ENCODE measurements at places on chromosomes 1 and 21. TPM values are rescaled to one million over a fixed set of nuclear protein-coding genes. Genes with fewer than 3 reads are reported as not detected.

Gene TFF2
- total RNA-seq = not detected

Gene ADPRS
- total RNA-seq = 9.6 TPM

Gene ERICH3
- 0.68 TPM for total RNA-seq

Gene SLAMF1
- 3.5 TPM for total RNA-seq

Gene PRAMEF13
- not detected for total RNA-seq

Gene S100A7
- total RNA-seq = not detected

Gene BTBD19
- total RNA-seq = 4.4 TPM

Data from natural killer cell (primary cell).